Iris pigment epithelial cell (primary cell): ENCODE measurements at places on chromosomes 1 and 21.

GRCh38 chr21:41043014-41043413 lies 124.9 kb upstream of the BACE2 start:
- no peak for DNase-seq

GRCh38 chr1:72432645-72433267 lies 150.4 kb upstream of the NEGR1 start:
- no peak for DNase-seq

DNA sequence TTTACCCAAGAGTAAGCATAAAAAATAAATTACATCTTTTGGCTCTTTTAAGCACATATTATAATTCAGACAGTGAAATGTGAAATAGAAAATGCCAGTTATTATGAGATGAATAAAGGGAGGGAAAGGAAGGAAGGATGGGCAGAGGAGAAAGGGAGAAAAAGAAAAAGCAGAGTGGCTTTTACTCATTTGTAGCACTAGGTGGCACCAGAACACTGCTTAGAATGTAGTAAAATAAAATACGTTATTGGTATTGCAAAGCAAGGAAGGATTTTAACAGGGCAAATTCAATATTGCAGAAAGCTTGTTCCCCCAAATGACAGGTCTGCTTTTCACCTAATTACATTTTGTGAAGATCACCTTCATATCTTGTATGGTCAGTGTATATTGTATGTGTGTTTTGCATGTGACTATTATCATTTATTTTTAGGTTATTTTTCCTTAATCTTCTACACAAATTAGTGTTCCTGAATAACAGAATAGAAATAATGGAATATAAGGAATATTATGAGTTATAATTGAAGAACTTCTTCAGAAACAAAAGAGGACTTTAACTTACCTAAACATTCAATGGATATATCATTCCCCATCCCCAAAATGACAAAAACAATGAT lies 9.1 kb upstream of the PCNX2 start:
- no peak for DNase-seq

DNA sequence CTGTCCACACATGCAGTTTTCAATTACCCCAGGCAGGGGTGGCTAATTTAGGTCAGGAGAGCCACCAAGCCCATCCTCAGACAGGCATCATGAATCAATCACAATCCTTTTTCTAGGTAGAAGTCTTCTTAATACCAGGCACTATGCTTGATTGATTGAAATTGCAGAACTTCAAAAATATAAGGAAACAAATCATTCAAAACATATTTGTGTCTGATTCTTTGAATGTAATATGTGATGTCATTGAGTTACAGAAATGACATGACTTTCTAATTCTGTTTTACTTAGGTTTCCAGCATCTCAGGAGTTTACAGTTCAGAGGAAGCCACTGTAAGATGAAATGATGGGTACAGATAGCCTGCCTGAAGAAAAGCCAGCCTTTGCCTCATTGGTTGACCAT lies 26.7 kb downstream of the RXRG start:
- no peak for DNase-seq

DNA sequence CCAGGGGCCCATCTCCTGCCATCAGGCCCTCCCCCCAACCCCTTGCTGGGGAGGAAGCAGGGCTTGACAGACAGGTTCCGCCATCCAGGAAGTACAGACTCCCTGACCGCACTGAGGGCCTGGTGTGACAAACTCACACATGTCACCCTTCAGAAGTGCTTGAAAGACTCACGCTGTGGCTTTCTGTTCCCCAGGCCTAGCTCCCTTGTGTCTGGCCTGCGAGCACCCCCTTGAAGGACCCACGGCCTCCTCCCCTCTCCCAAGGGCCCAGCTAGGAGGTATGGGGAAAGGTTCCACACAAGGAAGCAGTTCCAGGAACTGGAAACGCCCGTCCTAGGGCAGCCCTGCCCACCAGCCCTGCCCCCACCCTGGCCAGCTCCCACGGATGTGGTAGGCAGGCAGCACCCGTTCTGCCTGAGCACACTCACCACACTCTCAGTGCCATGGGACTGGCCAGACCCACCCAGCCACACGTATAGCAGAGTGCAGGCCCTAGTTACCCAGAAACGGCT lies 26.7 kb downstream of the SLC2A1 start:
- no peak for DNase-seq

GRCh38 chr1:236099355-236099974 lies 34.6 kb upstream of the NID1 start:
- peak; percentile 14 for DNase-seq

GRCh38 chr1:154940213-154940560 lies 3.7 kb upstream of the PMVK start:
- DNase-seq: no peak

DNA sequence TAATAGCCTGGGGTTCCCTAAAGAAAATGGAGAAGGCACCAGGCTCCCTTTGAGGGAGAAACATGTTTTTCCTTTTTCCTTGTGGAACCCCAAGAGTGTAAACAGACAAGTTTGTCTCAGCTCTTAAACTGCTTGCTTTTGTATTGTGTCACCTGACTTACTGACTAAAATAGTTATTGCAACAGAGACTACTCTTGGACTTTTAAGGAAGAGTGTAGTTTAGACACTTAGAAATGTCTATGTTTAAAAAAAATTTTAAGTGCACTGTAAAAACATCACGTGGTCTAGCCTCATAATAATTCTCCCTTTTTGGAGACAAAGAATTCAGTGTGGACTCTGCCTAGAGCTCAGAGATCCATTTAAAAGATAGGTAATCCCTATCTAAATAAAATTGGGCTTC lies 141.1 kb downstream of the TRIM33 start:
- no peak for DNase-seq

DNA sequence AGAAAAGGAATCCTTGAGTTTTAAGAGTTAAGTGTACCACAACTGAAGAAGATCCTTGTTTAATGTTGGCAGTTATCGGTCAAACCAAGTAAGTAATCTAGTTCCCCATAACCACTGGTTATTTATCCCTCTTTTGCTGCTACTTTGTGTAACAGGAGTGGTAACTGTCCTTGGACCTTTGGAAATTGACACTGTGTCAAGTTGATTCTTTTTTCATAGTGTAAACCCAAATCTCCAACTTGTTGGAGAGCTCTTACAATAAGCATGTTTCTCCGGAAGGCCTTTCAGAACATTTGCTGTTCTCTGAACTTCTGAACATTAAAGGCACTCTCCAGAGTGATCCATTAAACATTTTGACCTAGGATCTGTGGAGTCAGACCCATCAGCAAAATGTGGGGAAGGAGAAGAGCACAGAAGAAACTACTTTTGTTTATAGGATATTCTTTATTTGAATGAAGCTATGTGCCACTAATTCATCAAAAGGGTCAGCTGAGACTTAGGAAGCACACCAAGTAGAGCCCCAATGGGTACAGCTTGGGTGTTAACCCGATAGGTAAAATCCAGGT lies 3.9 kb downstream of the AHCYL1 start:
- DNase-seq: no peak

DNA sequence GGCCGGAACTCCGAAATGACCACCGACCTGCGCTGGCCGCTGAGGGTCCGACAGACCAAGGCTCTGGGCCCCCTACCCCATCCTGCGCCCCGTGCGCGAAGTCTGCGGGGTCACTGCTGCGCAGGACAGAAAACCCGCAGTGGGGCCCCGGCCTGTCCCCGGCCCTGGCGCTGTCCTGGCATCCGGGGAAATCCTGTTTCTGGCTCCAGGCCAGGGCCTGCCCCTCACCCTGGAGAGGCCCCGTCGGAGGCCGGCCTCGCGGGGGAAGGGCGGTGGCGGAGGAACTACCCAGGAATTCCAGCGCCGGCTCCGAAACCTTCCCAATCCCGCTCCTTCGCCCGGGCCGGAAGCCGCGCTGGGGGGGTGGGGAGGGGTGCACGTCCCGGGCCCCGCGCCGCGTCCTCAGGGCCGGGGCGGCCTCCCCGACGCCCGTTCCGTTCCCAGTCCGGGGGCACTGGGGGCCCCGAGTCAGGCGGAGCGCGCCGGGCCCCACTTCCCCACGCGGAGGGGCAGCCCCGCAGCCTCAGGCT lies 77.0 kb downstream of the MORN1 start:
- DNase-seq: peak; percentile 33

GRCh38 chr1:175755516-175756070 lies 12.2 kb upstream of the TNR start:
- DNase-seq: no peak

- DNase-seq: no peak
These were observed 48.3 kb downstream of the ADGRL2 start for GRCh38 chr1:81848880-81849682.

GRCh38 chr1:25001125-25001915 lies 71.2 kb upstream of the RUNX3 start:
- no peak for DNase-seq
